Aorta (tissue), 5 donors: ENCODE measurements at places on chromosomes 5 and 9.
A peak's percentile ranks its signal among the peaks of the same experiment; 100 is the strongest.

GRCh38 chr5:14063691-14064090 lies 79.5 kb upstream of the TRIO start:
- no peaks in the 10 kb centered on the region for H3K36me3 ChIP-seq
- no peak overlapping the region for H3K4me3 ChIP-seq
- no peak for DNase-seq
- H3K27me3 ChIP-seq = no peaks in the 10 kb centered on the region
- no peaks in the 10 kb centered on the region for H3K4me1 ChIP-seq
- no peak overlapping the region for H3K27ac ChIP-seq

DNA sequence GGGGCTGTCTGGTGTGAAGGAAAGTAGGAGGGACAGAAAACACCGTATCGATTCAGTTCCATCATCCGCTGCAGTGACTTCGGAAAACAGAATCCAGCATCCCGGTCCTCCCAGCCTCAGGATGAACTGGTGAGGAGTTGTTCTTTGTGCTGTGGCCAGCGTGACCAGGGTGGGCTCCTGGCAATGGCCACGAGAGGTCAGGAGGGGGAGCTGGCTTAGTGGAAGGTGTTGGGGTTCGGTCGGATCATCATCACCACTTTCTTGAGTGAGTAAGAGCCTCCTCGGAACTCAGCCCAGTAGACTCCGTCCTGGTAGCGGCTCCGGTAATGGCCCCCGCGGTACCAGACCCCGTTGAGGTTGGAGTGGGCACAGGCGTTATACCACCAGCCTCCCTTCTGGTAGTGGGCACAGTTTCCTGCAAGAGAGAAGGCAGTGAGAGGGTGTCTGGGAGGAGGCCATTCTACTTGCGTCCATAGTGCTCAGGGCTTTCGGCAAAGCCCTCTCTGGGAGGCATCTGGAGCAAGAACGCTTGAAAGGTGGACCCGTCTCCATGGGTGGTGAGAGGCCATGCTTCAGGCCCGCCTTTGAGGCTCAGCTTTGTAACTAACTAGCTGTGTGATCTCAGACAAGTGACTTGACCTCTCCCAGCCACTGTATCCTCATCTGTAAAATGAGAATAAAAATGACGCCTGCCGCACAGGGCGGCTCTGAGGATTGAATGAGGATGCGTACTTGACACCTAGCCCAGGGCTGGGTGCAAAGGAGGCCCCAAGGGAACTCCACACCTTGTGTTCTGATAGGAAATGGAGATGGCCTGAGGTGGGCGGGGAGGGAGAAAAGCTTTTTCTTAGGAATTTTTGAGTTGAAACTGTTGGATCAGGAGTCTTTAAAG lies 33.5 kb downstream of the ANGPTL2 start:
- no peaks in the 10 kb centered on the region for H3K27me3 ChIP-seq
- H3K4me3 ChIP-seq = no peak overlapping the region
- no peak overlapping the region for H3K27ac ChIP-seq
- no peak for DNase-seq
- no peaks in the 10 kb centered on the region for H3K4me1 ChIP-seq

DNA sequence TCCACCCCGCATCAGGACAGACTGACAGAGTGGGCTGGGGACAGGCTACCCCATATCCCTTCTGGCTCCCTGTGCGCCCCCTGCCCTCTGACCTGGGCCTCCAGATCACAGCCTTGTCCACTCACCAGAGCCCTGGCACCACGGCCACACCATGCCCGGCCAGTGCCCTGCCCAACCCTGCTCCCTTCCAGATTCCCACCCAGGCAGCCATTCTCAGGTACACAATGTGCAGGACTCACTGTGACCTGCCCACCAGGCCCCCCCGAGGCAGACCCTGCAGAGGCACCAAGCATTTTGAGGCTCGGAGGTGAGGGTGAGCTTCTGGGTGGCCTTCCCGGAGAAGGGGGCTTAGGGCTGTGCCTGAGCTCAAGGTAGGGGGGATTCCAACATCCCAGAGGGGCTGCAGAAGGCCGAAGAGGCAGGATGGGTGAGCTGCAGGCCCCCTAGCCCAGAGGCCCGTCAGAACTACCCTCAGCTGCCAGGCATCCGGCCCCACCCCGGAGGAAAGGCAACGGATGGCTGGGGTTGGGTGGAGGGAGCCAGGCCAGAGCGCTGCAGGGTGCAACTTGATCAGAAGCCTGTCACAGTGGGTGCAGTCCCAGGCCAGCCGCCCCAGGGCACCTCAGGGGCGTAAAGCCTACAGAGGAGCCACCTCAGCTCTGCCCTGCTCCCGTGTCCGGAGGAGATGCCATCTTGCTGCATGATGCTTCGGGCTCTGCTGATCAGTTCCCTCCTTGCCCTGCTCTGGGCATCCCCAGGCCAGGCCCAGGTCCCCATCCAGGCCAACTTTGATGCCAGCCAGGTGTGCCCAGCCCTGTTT lies at the start of gene LCNL1:
Gene LCNL1 (plus strand): TSS at position 762 of the 820 bp plus-strand sequence. CDS start 594 bp downstream, outside the sequence.
- H3K4me3 ChIP-seq = no peak within 1 kb of the TSS
- H3K4me1 ChIP-seq = no peaks in the 10 kb centered on the region
- no peaks in the 10 kb centered on the region for H3K36me3 ChIP-seq
- H3K27me3 ChIP-seq = no peaks in the 10 kb centered on the region
- DNase-seq = no peak
- H3K27ac ChIP-seq = no peak within 1 kb of the TSS

DNA sequence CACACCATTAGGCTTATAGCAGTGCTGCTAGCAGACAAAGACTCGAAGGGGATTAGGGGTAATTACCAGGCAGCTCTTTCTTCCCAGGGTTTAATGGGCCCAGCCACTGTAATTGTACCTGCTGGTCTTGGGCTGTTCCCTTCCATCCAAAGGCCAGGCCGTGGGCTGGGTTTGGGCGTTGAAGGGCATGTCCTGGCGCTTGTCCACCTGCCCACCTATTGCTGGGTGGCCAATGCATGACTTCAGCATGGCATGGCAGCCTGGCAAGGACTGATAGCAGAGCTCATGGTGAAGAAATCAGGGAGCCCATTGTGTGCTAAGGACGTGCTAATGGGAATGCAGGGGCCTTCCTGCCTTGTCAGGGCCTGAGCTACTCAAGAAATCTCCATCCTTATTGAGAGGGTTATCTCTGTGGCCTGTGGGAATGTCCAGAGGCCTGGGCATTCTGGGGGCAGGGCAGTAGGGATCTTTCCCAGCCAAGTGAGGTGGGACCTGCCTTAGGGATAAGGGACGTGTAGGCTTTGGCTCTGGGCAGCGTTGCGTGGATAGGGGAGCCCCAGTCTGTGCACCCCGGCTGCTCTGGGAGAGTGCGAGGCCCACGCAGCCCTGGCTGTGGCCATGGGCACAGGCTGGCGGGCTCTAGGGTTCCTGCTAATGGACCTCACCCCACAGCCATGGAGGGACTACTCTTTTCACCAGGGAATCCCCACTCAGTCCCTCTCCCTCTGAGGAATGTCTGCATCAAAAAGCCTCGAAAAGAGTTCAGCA lies 116.1 kb upstream of the PITX1 start:
- H3K4me3 ChIP-seq = no peak overlapping the region
- H3K4me1 ChIP-seq = no peaks in the 10 kb centered on the region
- H3K27me3 ChIP-seq = no peaks in the 10 kb centered on the region
- H3K27ac ChIP-seq = no peak overlapping the region
- no peaks in the 10 kb centered on the region for H3K36me3 ChIP-seq

GRCh38 chr9:76667521-76667957 lies 96.7 kb upstream of the PCA3 start:
- no peaks in the 10 kb centered on the region for H3K27me3 ChIP-seq
- DNase-seq = no peak
- no peak overlapping the region for H3K4me3 ChIP-seq

DNA sequence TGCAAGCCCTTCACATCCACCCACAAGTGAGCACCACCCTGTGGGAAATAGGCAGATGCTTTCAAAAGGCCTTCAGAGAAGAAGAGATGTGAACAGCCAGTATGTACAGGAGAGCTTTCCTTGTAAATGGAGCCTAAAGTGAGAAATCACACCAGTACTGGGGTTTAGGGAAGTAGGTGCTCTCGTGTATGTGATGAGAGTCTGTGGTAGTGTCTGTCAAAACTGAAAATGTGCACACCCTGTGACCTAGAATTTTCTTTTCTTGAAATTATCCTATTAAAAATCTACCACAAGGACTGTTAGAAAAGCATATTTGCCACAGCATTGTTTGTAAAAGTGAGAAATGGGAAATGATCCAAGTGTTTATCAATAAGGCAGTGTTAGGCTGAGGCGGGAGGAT lies 16.6 kb downstream of the OTULINL start:
- no peaks in the 10 kb centered on the region for H3K27me3 ChIP-seq
- H3K27ac ChIP-seq = no peak overlapping the region
- no peaks in the 10 kb centered on the region for H3K36me3 ChIP-seq
- no peak overlapping the region for H3K4me3 ChIP-seq
- H3K4me1 ChIP-seq = no peaks in the 10 kb centered on the region

DNA sequence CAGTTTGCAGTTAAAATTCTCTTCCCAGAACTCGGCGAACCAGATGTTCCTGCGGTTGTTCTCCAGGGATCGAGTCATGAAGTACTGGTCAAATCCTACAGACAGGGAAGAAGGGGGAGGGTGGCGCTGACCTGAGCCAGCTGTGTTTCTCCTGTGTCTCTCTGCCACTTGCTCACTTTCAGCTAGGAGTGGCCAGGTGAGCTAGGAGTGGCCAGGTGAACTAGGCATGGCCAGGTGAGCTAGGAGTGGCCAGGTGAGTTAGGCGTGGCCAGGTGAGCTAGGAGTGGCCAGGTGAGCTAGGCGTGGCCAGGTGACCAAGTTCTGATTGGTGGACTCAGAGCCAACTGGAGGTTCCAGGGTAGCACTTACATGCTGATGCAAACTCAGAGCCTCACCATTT lies 5.8 kb downstream of the GRM6 start:
- no peaks in the 10 kb centered on the region for H3K4me1 ChIP-seq
- H3K27ac ChIP-seq = no peak overlapping the region
- no peak for DNase-seq
- no peak overlapping the region for H3K4me3 ChIP-seq
- no peaks in the 10 kb centered on the region for H3K27me3 ChIP-seq

GRCh38 chr5:8864053-8864452 lies 681.8 kb downstream of the SEMA5A start:
- no peak overlapping the region for H3K4me3 ChIP-seq
- H3K36me3 ChIP-seq = no peaks in the 10 kb centered on the region
- H3K27me3 ChIP-seq = no peaks in the 10 kb centered on the region
- H3K27ac ChIP-seq = no peak overlapping the region
- no peaks in the 10 kb centered on the region for H3K4me1 ChIP-seq

DNA sequence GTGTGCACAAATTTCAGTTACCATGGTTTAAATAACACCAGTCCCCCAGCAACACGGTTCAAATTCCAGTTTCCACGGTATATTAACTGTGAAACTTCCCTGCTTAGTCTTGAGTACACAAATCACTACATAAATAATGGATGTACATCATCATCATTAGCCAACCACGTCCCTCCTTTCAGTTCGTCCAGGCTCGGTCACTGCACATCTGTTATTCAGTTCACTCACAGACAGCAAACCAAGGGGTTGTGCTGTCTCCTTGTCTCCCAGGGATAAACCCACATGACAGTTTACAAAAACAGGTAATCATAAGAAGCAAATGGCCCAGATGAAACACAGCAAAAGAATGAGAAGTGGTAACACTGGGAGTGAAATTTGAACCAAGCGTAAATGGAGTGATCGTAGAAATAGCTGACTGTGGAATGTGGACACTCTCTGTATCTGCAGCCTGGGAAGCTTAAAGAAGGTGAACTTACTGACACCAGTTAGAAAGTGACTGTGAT lies 61.0 kb upstream of the RAD23B start:
- DNase-seq = no peak
- H3K27me3 ChIP-seq = no peaks in the 10 kb centered on the region
- H3K36me3 ChIP-seq = no peaks in the 10 kb centered on the region
- H3K27ac ChIP-seq = no peak overlapping the region
- no peaks in the 10 kb centered on the region for H3K4me1 ChIP-seq
- H3K4me3 ChIP-seq = no peak overlapping the region

DNA sequence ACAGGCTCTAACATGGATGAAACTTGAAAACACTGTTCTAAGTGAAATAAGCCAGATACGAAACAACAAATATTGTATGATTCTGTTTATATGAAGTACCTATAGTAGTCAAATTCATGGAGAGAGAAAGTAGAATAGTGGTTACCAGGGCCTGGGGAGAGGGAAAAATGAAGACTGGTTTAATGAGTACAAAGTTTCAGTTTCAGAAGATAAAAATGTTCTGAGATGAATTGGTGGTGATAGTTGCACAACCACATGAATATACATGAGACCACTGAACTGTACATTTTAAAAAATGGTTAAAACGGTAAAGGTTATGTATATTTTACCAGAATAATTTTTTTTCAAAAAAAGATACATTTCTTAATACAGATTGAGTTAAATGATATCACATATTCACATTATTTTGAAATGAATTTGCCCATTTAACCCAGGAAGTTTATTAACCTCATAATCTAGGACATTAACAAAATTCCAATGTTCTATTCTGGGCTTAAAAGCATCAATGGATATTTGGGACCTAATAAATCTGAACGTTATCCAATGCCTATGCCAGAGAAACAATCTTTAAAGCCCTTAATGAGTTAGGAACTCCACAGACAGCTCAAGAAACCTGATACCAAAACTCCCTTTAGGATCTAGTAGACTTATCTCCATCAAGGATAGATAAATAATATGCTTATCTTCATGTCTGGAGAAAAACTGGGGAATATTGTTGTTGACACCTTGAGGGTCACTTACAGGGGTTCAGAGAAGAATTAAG lies 521.3 kb downstream of the EFNA5 start:
- no peak overlapping the region for H3K27ac ChIP-seq
- H3K27me3 ChIP-seq = no peaks in the 10 kb centered on the region
- no peaks in the 10 kb centered on the region for H3K36me3 ChIP-seq
- no peak for DNase-seq
- no peaks in the 10 kb centered on the region for H3K4me1 ChIP-seq

- H3K27me3 ChIP-seq = no peaks in the 10 kb centered on the region
- H3K36me3 ChIP-seq = no peaks in the 10 kb centered on the region
- no peak overlapping the region for H3K27ac ChIP-seq
- no peak for DNase-seq
Observed at GRCh38 chr5:86038566-86038965, 579.2 kb upstream of the COX7C start.

DNA sequence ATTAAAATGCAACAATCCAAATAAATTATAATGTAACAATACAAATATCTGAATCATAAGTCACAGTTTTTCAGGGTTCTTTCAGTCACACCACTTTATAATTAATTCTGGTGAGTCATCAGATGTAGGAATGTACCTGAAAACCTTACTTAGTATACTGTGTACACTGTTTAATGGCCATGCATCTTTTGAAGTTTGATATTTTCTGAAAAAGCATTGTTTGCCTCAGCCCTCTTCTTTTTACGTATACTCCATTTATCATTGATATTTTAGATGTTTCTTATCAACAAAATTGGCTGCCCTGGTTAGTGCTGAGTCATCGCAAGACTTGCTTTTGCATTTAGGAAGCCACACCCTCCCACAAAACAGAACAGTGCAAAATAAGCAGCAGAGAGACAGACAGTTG lies 218.6 kb downstream of the PJA2 start:
- DNase-seq = no peak
- H3K4me3 ChIP-seq = no peak overlapping the region
- peaks cover 4% of the 10 kb centered on the region for H3K4me1 ChIP-seq
- no peaks in the 10 kb centered on the region for H3K27me3 ChIP-seq

GRCh38 chr5:100799166-100799565 lies 103.9 kb downstream of the ST8SIA4 start:
- H3K27ac ChIP-seq = no peak overlapping the region
- no peak overlapping the region for H3K4me3 ChIP-seq
- no peak for DNase-seq
- no peaks in the 10 kb centered on the region for H3K36me3 ChIP-seq
- no peaks in the 10 kb centered on the region for H3K27me3 ChIP-seq

- peak; percentile 86 for DNase-seq
- H3K36me3 ChIP-seq = peaks cover 6% of the 10 kb centered on the region
- no peaks in the 10 kb centered on the region for H3K4me1 ChIP-seq
- no peak overlapping the region for H3K4me3 ChIP-seq
Observed at GRCh38 chr5:179819296-179820126, 1.2 kb upstream of the SQSTM1 start.
